Esophagus squamous epithelium (tissue), 5 donors: ENCODE measurements at places on chromosomes 7 and 10. TPM values are rescaled to one million over a fixed set of nuclear protein-coding genes. Genes with fewer than 3 reads are reported as not detected.

DNA sequence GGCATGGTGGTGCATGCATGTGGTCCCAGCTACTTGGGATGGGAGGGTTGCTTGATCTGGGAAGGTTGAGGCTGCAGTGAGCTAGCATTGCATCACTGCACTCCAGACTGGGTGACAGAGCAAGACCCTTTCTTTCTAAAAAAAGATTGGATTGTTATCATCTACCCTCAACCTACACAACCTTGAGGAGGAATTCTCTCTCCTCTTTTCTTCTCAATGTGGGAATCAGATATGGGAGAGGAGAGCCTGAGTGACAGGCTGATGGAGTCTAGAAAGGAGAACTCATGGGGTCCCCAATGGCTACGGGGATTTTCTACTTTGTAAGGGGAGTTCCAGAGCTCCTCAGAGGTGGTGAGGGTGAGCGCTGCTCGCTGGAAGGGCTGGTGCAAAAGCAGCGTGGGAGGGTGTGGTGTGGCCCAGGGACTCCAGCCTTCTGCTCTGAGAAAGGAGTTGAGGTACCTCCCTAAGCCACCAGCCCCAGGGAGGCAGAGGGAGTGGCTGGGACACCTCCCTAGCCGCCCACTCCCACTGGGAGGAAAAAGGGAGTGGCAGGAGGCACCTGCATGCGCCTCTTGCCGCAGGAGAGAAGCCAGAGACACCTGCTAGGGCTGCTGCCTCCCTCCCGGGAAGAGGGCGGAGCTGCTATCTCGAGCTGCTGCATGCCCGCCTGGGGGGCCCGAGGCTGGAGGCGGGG, 48.4 kb downstream of the GATA3 start:
- H3K27ac ChIP-seq, result no peak overlapping the region
- H3K27me3 ChIP-seq, result peaks cover 51% of the 10 kb centered on the region
- no peak overlapping the region for H3K4me3 ChIP-seq
- DNase-seq, result no peak
- H3K4me1 ChIP-seq, result peaks cover 4% of the 10 kb centered on the region

DNA sequence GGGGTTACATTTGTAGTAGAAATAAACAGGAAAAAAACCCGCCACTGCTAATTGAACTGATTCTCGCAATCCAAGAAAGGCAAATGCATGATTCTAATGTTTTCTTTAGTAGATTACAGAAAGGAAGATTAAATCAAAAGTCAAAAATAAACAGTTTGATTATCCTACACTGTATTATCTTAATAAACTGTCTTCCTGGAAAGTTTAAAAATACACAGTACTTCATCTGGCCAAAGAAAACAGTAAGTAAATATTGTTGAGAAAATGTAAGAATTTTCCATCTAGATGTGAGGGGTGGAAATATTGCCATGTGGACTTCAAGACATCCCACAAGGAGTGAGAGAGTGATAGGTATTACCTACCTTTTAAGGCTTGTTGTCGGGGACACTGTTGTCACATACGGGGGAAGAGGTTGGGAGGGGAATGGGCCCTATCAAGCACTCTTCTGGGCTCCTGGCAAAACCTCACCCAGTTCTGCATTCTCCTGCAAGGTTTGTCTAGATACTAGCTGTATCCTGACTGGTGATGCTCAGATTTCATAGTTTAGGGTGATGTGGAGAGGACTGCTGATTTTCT, 17.8 kb downstream of the GRK5 start:
- peak overlapping the region; percentile 8 for H3K27ac ChIP-seq
- no peak for DNase-seq
- no peaks in the 10 kb centered on the region for H3K27me3 ChIP-seq
- peaks cover 45% of the 10 kb centered on the region for H3K4me1 ChIP-seq
- no peaks in the 10 kb centered on the region for H3K36me3 ChIP-seq
- H3K4me3 ChIP-seq, result no peak overlapping the region

- no peaks in the 10 kb centered on the region for H3K27me3 ChIP-seq
- H3K27ac ChIP-seq, result no peak overlapping the region
- peaks cover 42% of the 10 kb centered on the region for H3K36me3 ChIP-seq
- no peak for DNase-seq
- no peak overlapping the region for H3K4me3 ChIP-seq
- peaks cover 21% of the 10 kb centered on the region for H3K4me1 ChIP-seq
These were observed 3.6 kb downstream of the BAZ1B start for GRCh38 chr7:73518470-73518869.

GRCh38 chr7:23598296-23598695, 1.1 kb downstream of the CCDC126 start:
- DNase-seq, result no peak
- H3K4me3 ChIP-seq, result peak overlapping the region; percentile 68
- no peaks in the 10 kb centered on the region for H3K36me3 ChIP-seq
- peak overlapping the region; percentile 90 for H3K27ac ChIP-seq
- H3K4me1 ChIP-seq, result peaks cover 40% of the 10 kb centered on the region
- H3K27me3 ChIP-seq, result no peaks in the 10 kb centered on the region

GRCh38 chr7:22121702-22122474, 176.2 kb upstream of the CDCA7L start:
- peak overlapping the region; percentile 63 for H3K27ac ChIP-seq
- no peaks in the 10 kb centered on the region for H3K4me1 ChIP-seq
- no peaks in the 10 kb centered on the region for H3K27me3 ChIP-seq
- no peak for DNase-seq
- no peak overlapping the region for H3K4me3 ChIP-seq

DNA sequence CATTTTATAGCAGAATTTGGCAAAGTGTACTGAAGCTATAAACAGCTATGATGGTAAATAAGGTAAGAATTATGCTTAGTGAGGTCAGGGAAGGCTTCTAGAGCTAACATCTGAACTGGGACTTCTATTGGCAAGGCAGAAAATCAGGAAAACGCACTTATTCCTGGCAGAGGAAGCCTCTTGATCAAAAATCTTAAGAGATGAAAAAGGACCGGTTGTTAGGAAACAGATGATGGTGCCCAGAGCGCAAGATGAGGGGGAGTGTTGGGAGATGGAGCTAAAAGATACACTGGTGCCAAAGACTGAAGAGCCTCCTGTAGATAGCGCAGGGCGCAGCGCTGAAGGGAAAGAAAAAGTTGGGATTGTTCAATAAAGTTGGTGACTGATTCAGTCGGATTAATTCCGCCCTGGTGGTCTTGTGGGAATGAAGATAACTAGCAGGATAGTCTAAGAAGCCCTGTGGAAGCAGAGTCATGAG, 550 bp upstream of the CALU start:
- H3K36me3 ChIP-seq, result no peaks in the 10 kb centered on the region
- H3K4me1 ChIP-seq, result peaks cover 52% of the 10 kb centered on the region
- peak overlapping the region; percentile 96 for H3K27ac ChIP-seq
- no peak for DNase-seq

GRCh38 chr7:98254951-98255610, 3.0 kb upstream of the TECPR1 start:
- H3K27me3 ChIP-seq, result no peaks in the 10 kb centered on the region
- H3K4me1 ChIP-seq, result peaks cover 21% of the 10 kb centered on the region
- DNase-seq, result no peak
- H3K4me3 ChIP-seq, result no peak overlapping the region
- H3K27ac ChIP-seq, result no peak overlapping the region
- no peaks in the 10 kb centered on the region for H3K36me3 ChIP-seq

- H3K36me3 ChIP-seq, result no peaks in the 10 kb centered on the region
- H3K4me3 ChIP-seq, result no peak overlapping the region
- H3K27ac ChIP-seq, result no peak overlapping the region
- no peak for DNase-seq
These were observed 303.0 kb downstream of the ELMO1 start for GRCh38 chr7:37145682-37146081.

DNA sequence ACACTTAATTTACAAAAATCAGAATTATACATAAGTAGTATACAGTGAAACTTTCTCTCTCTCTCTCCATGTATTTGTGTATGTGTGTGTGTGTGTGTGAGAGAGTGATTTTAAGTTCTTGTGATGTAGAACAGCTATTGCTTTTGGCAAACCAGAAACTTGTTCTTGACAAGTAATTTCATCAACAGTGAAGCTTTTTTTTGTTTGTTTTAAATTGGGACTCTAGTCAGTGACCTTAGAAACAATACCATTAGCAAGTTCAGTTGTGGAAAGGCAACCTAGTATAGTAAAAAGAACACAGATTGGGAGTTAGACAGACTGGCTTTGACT, 319.1 kb downstream of the PTEN start:
- no peaks in the 10 kb centered on the region for H3K36me3 ChIP-seq
- H3K27me3 ChIP-seq, result no peaks in the 10 kb centered on the region
- H3K4me1 ChIP-seq, result no peaks in the 10 kb centered on the region
- H3K27ac ChIP-seq, result no peak overlapping the region
- H3K4me3 ChIP-seq, result no peak overlapping the region
- no peak for DNase-seq

DNA sequence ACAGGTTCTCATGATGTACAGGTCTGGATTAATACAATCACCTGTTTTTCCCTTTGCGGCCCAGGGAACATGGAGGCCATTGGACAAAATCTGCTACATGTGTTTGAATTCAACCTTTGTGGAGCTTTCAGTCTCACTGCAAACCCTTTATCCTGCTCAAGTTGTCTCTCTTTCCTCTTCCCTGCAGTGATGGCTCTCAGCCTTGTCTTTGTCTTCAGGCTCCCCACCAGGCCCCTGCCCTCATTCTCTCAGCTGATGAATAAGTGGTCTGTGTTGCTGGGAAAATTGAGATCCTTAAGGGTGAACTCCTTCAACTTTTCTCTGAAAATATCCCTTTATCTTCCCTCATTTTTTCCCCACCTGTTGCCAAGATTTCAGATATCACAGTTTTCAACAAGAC, 791.2 kb downstream of the GRID1 start:
- H3K4me1 ChIP-seq, result no peaks in the 10 kb centered on the region
- H3K4me3 ChIP-seq, result no peak overlapping the region
- no peaks in the 10 kb centered on the region for H3K27me3 ChIP-seq
- H3K36me3 ChIP-seq, result no peaks in the 10 kb centered on the region

GRCh38 chr10:48439581-48440041, 133.1 kb downstream of the MAPK8 start:
- H3K27me3 ChIP-seq, result no peaks in the 10 kb centered on the region
- no peak for DNase-seq
- H3K27ac ChIP-seq, result no peak overlapping the region
- H3K4me1 ChIP-seq, result no peaks in the 10 kb centered on the region
- H3K36me3 ChIP-seq, result peaks cover 34% of the 10 kb centered on the region

DNA sequence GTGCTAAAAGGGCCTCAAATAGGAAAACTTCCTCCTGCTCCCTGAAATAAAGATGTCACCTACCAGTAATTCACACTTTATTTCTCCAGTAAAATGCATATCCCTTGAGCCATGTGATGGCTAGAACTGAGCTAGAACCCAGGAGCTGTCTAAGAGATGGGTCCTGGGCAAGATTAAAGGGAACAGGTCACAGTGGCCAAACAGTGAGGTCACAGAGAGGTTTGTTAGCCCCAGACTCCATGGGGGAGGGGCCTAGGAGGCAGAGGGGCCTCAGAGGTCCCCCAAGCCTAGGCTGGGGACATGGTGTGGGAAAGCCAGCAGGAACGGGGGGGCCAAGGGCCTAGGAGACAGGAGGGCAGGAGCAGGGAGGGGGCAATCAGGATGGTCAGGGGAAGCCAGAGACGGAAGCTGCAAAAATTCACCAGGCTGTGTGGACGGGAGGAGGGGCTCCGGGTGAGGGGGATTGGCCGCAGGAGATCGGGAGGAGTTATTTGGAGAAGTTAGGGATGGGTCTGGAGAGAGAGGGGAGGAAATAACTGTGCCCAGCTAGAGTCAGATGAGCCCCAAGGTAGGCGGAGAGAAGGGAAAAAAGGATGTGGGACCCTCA, 3.3 kb downstream of the FBXO24 start:
- no peak for DNase-seq
- H3K36me3 ChIP-seq, result no peaks in the 10 kb centered on the region
- peak overlapping the region; percentile 12 for H3K27ac ChIP-seq
- H3K4me1 ChIP-seq, result peaks cover 18% of the 10 kb centered on the region
- H3K4me3 ChIP-seq, result no peak overlapping the region
- no peaks in the 10 kb centered on the region for H3K27me3 ChIP-seq

GRCh38 chr7:54817152-54817551, 58.1 kb upstream of the SEC61G start:
- DNase-seq, result no peak
- H3K4me1 ChIP-seq, result peaks cover 26% of the 10 kb centered on the region
- no peak overlapping the region for H3K4me3 ChIP-seq
- no peaks in the 10 kb centered on the region for H3K36me3 ChIP-seq
- H3K27me3 ChIP-seq, result no peaks in the 10 kb centered on the region
- no peak overlapping the region for H3K27ac ChIP-seq

DNA sequence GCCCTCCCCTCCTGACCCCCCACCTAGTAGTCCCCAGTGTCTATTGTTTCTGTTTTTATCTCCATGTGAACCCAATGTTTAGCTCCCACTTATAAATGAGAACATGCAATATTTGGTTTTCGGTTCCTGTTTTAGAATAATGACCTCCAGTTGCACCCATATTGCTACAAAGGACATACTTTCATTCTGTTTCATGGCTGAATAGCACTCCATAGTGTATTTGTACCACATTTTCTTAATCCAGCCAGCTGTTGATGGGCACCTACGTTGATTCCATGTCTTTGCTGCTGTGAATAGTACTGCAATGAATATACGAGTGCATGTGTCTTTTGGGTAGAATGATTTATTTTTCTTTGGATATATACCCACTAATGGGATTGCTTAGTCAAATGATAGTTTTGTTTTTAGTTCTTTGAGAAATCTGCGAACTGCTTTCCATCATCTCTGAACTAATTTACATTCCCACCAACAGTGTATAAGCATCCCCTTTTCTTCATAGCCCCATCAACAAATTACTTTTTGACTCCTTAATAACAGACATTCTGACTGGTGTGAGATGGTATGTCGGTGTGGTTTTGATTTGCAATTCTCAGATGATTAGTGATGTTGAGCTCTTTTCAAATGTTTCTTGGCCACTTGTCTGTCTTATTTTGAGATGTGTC, 128.4 kb upstream of the PHYHIPL start:
- H3K27ac ChIP-seq, result no peak overlapping the region
- H3K4me1 ChIP-seq, result no peaks in the 10 kb centered on the region
- no peak for DNase-seq
- no peak overlapping the region for H3K4me3 ChIP-seq

DNA sequence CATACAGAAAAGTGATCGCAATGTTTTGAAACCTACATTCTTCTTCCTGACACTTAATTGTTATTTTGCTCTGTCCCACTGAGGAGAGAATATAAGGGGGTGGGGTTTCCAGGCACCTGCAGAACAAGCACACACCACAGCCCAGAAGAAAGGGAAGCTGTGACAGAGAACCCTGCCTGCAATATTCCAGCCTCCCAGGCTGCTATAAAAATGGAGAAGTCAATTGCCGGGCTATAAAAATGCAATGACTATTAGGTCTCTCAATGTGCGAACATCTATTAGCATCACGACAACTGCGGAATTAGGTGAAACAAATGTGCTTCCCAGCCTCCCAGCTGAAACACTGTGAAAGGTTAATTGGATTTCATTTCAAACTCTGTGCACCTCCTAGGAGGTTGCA, 145.3 kb upstream of the FRMD4A start:
- H3K4me1 ChIP-seq, result no peaks in the 10 kb centered on the region
- no peak overlapping the region for H3K27ac ChIP-seq
- H3K4me3 ChIP-seq, result no peak overlapping the region
- no peaks in the 10 kb centered on the region for H3K36me3 ChIP-seq
- H3K27me3 ChIP-seq, result no peaks in the 10 kb centered on the region
- no peak for DNase-seq

- H3K27ac ChIP-seq, result peak overlapping the region; percentile 99
- H3K4me3 ChIP-seq, result peak overlapping the region; percentile 99
- H3K27me3 ChIP-seq, result no peaks in the 10 kb centered on the region
- peaks cover 47% of the 10 kb centered on the region for H3K4me1 ChIP-seq
These were observed 712 bp downstream of the ITPRIP start for GRCh38 chr10:104337521-104337984.

Gene ELFN1
- total RNA-seq, result 0.38 TPM

Gene LRRC17
- not detected for total RNA-seq

Gene UCN3
- total RNA-seq, result not detected

Gene IDI2
- not detected for total RNA-seq

Gene SCIN
- total RNA-seq, result 3.4 TPM
